Activated T-cell treated with anti-CD3 and anti-CD28 coated beads, Interleukin-2, amount 50 U/mL, for 72 hours (primary cell): ENCODE measurements at places on chromosomes 2 and 18.

DNA sequence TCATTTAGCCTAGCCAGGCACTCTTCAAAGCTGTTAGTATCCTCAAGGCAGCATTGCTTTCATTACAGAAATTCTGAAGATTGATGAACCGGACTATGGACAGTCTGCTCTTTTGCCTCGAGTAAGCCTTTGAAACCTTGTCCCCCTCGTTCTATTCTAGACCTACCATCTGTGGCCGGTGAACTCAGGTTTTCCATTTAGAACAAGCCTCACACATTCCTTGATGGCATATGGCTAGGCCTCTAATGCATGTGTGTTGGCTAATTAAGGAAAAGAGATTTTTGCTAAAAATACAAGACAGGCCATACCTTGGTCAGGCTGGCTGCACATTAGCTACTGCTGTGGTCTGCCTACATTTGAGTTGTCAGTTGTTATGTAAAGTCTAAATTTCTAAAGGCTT lies 111.8 kb downstream of the CERS6 start:
- no peak for DNase-seq

GRCh38 chr2:150389447-150389846 lies 98.0 kb downstream of the RND3 start:
- DNase-seq: no peak

- peak; percentile 44 for DNase-seq
Measured at GRCh38 chr2:27638709-27639108, 9.9 kb downstream of the GPN1 start.

DNA sequence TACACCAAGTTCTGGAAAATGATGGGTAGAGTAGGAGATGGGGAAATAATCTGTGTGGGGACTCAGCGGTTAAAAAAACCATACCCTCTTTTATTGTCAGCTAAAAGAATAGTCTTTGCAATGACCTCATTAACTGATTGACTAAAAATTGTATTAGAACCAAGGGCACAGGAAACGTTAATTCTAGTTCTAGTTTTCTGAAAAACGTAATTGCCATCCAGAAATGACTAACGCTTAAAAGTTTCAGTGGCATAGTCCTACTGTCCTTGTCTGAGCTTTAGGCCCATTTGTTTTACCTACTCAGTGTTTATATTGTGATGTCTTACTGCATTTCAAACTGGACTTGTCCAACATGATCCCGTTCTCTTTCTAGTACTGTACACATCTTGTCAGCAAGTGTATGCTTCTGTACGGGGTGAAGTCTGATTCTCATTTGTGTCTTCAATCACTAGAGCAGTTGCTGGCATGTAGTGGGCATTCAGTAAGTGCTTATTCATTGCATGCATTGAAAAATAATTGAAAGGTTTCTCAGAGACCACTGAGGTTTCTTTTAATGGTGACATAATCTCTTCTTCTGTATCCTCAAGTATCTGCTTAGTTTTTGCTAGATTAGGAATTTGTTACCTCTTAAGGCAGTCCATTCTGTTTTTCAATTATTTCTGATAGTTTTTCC lies 81.5 kb downstream of the ZNF407 start:
- DNase-seq: no peak

GRCh38 chr18:10840743-10841142 lies 308.6 kb downstream of the PIEZO2 start:
- DNase-seq: no peak

GRCh38 chr18:56089612-56090258 lies 501.7 kb upstream of the TCF4 start:
- DNase-seq: no peak

GRCh38 chr2:81542119-81542518 lies 1237.6 kb upstream of the LRRTM1 start:
- DNase-seq: no peak

DNA sequence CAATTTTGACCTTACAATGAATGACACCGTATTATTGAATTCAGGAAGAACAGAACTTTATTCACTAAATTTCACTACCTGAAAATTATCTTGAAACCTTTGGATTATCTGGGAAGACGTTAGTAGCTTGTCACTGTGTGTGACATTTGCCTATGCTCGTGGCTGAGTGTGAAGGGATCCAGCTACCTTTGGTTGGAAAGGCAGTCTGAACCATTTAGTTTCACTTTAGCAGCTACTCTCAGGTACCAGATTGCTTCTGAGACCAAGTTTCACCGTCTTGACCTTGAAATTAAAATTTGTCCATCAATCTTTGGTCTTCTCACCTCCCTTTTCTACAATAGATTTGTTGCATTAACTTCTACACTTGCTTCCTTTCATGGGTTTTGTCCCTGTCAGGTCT lies 637.5 kb downstream of the MBD2 start:
- no peak for DNase-seq

DNA sequence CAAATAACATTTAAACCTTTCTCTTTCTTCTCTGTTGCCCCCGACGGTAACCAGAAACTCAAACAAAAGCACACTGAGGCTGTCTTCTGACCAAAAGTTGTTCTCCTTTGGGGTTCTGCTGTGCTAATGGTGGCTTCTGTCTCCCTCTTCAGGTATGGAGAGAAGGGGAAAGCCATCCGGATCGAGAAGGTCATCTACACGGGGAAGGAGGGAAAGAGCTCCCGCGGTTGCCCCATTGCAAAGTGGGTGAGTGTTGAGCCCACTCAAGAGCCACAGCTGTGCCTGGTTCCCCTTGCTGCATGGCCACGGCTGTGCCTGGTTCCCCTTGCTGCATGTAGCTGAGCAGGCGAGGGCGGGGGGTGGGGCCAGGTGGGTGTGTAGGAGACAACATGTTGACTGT lies 67.4 kb downstream of the BOLA3 start:
- DNase-seq: no peak

- DNase-seq: no peak
Measured at GRCh38 chr2:185384822-185385560, 353.6 kb upstream of the FSIP2 start.

DNA sequence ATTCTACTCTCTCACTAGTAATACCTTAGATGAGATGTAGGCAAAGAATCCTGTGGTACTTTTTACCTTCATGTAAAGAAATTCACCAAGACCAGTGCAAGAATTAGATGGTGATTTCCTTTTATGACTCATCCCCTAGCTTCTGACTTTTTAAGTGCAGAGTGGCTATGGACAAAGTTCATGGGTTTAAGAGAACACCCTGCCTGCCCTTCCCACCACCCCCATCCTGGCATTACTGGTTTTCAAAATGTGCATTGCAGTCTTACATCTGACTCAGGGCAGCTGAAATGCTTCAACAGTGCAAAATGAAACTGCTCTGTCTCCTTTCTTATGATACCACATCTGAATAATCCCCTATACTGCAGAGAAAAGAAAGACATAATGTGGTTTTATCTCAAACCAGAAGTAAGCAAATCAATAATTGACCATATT lies 22.6 kb downstream of the MAIP1 start:
- peak; percentile 76 for DNase-seq

DNA sequence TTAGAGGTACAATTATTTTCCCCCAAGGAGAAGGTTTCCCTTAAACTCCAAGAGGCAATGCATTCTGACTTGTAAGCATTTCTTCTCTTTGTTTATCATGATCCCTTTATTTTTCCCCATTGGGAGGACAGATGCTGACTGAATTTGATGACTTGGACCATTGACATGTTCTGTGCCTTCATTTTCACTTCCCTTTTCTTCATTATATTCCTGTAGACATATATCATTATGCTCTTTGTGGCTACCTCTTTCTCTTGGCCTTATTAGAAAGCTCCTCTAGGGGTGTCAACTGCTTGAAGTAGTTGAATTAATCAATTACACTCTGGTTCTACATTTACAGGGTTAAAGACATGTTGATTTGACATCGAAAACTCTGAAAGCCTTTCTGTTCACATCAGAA lies 330.0 kb upstream of the DCC start:
- no peak for DNase-seq

DNA sequence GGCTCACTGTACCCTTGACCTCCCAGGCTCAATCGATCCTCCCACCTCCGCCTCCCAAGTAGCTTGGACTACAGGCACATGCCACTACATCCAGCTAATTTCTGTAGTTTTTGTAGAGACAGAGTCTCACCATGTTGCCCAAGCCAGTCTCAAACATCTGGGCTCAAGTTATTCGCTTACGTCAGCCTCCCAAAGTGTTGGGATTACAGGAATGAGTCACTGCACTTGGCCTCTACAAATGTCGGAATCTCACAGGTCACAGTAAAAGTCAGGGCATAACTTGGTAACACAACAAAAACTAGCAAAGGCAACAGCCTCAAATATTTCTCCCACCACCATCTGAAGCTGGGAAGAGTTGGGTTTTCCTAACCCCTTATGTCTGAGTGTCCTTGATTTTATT lies 25.3 kb downstream of the SCG2 start:
- DNase-seq: no peak

- DNase-seq: no peak
Measured at GRCh38 chr2:187658952-187659525, 104.8 kb upstream of the TFPI start.

GRCh38 chr2:96163768-96164429 lies 18.7 kb upstream of the DUSP2 start:
- peak; percentile 87 for DNase-seq

DNA sequence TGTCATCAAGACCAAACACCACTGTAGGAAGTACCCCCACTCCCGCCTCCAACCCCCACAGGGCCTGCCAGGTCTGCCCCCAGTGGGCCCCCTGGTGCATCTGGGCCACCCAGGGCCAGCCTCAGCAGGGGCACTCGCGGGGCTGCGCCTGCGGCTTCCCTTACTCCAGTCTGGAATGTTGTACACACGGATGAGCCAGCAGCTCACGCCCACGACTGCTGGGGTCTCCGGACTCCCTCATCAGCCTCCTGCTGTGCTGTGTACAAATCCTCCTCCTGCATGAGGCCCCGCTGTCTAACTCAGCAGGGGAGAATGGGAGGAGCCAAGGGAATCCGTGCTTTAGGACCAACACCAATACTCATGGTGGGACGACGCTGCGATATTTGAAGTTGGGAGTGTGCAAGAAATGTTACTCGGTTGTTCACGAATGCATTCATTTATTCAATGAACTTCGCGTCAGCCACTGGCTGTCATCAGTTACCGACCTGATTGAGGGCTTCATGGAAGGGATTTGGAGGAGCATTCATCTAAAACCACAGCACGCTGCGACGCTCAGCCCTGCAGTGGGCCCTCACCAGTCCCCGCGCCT lies 654 bp upstream of the ASB1 start:
- peak; percentile 28 for DNase-seq

DNA sequence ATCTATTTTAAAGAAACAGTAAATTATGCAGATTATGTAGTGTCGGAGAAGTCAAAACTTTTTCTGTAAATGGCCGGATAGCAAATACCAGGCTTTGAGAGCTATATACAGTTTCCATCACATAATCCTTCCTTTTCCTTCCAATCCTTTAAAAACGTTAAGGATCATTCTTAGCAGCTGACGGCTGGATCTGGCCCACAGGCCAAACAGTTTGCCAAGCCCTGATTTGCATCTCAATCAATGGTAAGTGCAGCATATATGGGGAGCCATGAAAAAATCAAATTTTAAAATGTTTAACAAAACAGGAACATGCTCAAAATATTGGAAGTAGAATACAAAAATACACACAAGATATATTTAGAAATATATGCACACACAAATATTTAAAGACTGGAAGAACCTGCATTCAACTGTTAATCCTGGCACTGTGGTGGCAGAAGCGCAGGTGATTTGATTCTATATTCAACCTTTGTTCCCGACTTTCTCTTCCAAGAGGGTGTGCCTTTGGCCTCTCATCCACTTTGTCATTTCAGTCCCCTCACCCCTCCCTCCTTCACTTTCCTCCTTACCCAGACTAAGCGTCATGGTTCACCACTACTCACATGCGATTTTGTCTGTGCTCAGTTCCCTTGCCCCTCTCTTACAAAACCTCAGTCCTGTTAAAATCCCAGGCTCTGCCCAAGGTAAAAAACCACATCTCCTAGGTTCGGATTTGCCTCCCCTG lies 27.3 kb downstream of the NDUFA10 start:
- no peak for DNase-seq

GRCh38 chr18:55370936-55371335 lies 217.1 kb downstream of the TCF4 start:
- no peak for DNase-seq

DNA sequence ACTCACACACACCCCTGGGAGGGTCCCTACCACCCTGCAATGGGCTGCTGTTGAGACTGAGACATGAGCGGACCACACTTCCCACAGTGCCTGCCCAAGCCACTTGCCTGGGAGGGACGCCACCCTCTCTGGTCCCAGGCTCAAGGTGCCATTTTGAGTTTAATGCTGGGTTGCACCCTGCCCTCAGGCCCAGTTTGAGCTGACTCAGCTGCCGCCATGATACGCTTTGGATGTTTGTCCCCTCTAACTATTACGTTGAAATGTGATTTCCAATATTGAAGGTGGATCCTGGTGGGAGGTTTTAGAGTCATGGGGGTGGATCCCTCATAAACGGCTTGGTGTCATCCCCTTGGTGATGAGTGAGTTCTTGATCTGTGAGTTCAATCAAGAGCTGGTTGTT lies 76.4 kb upstream of the DYNC1I2 start:
- no peak for DNase-seq

DNA sequence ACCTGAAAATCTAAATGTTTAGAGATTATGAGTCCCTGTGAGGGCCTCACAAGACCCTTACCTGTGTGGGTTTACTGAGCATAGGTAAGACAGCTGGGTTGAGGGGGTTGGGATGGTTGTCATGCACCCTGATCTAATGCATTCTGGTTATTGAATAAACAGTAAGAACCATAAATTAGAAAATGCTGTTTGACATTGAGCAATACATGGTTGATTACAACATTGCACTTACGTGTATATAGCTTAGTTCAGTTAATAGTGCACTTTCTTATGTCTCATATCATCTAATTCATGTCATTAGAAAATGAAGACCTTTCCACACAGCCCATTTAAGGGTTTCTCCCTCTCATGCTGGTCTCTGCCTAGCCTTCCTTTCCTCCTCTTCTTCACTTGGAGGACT lies 253.5 kb upstream of the ATP5MC3 start:
- DNase-seq: no peak

DNA sequence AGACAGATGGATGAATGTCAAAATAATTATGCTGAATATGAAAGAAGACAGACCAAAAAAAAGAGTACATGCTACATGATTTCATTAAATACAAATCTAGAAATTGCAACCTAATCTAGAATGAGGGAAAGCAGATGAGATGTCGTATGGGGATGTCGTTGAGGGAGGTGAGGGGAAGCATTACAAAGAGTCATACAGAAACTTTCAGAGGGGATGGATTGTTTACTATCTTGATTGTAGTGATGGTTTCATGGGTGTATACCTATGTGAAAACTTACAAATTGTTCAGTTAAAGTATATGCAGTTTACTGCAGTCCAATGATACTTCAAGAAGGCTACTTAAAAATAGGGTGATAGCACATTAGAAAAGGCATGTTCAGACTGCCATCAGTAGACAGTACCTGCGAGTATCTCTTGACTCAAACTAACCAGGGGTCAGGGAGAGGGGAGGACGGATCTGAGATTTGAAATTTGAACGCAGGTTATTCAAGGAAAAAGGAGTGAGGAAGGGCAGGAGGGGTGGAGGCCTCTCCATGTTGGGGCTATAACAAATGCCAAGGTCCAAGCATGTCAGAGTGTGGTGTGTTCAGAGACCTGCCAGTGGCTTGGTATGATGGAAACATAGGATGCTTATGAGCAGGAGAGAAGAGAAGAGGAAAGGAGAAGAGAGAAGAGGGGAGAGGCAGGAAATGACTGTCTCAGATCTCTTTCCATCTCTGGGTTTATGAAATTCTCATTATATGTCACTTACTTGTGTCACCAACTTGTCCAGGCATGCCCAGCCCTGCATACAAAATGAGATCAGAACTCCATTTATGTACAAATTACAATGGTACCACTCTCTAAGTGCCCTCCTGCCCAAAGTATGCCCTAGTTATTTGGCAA lies 257.3 kb upstream of the CXCR4 start:
- DNase-seq: peak; percentile 66

- DNase-seq: no peak
Measured at GRCh38 chr18:49076654-49077166, 125.9 kb upstream of the SMAD7 start.
